Epithelial cell of esophagus (primary cell): ENCODE measurements at places on chromosomes 3 and 15.

DNA sequence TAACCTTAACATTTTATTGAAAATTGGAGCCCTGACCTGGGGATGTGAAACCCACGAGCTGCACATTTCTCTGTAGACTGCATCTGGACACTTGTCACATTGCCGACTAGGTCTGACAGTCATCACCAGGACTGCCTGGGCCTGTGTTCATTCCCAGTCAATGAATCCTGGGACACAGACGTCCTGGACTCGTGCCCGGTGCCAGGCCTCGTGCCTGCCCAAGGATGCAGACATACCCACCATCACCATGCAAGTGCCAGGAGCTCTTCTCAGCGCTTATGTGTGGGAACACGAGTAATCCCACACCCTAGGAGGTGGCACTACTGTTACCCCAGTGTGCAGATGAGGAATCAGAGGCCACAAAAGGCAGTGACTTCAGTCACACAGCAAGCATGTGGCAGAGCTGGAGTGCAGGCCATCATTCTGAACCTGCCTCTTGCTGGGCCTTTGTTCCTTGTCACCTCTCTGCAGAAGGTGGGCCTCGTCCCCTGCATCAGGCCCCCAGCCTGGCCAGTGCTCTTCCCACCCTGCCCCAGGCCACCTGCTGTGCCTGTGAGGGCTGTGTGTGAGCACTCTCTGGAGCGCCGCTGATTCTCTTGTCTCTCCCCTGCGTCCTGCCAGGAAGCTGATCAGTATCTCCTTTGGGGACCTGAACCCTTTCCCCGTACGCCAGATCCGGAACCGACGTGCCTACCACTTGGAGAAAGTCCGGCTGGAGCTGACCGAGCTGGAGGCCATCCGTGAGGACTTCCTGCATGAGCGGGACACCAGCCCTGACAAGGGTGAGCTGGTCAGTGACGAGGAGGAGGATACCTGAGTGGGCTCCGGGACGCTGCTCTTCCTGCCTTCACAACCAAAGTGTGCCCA, 58.5 kb downstream of the ADAMTS7 start:
- DNase-seq, result peak; percentile 12

DNA sequence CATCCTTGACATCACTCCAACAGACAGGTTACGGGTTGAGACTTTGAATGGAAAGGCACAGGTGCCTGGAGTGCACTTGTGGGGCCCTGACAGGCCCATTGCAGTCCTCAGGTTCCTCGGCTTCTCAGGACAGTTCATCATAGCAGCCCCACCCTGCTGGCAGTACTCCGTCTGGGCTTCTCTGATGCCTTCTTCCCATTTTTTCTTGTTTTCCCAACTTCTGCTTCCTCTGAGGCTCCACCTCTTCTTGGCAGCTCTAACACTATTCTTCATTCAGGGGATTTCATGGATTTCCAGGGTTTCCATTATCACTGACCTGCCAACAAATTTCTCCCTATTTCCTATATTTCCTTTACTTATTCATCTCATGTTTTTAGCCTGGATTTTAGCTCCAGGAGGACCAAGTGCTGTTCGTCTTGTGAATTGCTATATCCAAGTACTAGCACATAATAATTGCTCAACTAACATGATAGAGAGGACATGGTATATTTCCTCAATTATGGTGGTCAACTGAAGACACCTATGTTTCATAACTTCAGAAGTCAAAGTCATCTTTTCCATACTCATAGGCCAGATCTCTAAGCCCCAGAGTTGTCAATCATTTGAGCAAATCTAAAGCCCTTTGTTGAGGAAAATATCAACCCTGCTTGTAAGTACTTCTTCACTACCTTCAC, 16.2 kb downstream of the NCEH1 start:
- DNase-seq, result no peak

DNA sequence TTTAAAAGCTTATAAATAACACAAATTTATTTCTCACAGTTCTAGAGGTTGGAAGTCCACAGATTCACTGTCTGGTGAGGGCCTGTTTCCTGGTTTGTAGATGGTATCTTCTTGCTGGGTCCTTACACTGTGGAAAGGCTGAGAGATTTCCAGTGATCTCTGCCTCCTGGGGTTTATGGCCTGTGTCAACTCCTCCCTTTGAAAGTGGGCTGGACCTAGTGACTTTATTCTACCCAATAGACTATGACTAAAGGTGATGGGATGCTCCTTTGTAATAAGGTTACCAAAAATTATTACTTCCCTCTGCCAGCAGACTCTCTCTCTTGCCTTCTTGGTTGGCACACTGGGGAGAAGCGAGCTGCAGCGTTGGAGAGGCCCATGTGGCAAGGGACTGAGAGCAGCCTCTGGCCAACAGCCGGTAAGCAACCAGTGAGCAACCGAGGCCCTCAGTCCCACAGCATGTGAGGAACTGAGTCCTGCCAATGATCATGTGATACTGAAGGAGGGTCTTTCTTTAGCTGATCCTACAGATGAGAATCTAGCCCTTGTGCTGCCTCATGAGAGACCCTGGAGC, 14.0 kb upstream of the COPG1 start:
- DNase-seq, result no peak

DNA sequence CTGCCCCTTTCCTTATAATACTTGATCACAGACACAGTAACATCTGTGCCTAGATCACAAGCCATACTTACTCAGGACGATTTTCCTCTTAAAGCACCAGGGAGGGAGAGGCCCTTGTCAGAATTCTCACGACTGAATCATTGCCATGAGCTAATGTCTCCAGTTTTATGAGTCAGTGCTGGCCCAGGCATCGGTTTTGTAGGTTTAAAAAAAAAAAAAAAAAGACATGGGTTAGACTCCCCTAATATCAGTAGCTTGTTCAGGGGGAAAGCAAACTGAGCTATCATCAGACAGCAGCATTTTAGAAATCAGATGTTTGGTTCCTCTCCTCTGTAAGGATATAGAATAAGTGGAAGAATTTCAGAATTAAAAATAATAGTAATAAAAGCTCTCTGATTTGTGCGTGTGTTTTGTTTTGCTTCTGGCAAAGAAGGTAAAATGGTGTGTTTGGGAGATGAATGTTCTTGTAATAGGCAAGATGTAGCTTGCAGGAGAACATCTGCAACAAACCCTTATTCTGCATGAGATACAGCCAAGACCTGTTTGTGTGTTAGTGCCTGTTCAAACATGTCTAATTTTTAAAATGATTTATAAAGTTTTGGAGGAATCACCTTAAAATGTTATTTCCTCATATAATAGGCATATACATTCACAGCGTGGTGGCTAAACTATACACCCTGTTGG, 193.6 kb downstream of the TP63 start:
- peak; percentile 99 for DNase-seq

DNA sequence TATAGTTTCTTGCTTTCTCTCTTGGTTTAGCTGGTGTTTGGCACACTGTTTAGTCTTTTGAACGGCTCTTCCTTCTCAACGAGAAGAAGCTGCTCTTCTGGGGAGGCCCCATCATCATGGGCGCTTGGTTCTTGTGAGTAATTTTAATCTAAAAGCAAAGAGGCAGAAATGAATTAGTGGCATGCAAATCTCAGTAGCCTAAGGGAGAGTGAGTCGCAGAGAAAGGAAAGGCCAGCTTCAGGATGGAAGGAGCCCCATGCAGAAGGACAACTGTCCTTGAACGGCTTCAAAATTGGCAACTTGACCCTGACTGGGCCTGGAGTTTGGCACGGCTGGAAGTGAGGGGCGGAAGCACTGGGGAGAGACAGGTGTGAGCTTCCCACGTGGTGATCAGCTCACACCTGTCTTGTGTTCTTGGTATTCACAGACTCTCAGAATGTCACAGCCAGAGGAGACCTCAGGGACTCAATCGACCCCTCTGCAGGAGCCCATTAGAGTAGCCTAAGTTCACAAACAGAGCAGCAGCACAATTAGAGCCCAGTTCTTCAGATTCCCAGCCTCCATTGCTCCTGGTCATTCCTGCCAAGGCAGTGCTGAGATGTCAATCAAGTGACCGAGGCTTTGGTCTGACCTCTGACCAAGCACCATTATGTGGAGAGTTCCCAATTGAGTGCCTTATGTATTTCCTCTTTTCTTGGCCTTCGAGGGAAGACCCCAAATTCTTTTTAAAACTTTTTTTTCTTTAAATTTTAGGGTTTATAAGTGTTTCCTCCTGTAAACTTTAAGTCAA, 41.3 kb upstream of the ETV5 start:
- DNase-seq, result no peak

DNA sequence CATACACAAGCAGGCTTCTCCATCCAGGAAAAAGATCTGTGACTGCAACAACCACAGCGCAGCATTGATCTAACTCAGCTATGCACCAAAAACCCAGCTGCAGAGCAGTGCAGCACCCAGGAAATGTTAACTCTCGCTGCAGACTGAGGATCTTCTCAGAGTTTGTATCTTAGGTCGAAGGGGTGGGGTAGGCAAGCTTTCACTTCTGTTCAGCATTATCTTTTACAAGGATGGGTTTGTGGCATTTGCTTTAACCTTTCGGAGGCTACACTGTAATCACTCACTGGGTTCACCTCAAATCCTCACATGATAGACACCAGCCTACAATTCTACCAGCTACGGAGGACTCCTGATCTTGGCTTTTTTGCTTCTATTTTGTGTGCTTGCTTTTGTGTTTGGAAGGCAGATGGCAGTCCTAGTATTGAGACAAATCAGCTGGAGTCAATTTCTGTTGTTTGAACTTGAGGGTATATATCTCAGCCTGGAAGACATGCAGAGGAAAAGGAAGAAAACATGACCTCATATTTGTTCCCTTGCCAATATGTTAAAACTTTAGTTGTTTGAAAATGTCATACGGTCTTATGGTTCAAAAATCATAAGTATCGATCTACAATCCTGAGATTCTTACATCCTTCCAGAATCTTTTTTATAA, 25.2 kb downstream of the LRRK1 start:
- DNase-seq, result no peak

- peak; percentile 96 for DNase-seq
Measured at GRCh38 chr3:69203631-69204314, 81.4 kb upstream of the LMOD3 start.

GRCh38 chr15:51499379-51499976, 123.1 kb downstream of the DMXL2 start:
- DNase-seq, result peak; percentile 61

DNA sequence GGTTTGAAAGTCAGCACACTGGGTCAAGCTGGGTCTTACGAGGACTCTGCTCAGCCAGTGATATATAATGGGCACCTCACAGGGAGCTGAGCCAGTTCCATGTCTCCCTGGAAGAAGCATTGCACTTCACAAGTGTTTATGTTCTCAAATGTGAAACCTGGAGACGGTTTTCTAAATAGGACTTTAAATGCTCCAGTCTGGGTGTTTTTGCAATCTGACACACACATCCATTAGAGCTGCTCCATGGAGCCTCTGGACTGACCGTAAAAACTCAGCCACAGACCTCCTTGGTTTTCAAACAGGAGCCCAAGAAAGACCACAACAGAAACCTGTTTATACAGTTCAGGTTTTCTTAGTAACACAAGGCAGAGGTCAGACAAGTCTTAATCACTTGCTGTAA, 201.3 kb upstream of the LRIG1 start:
- no peak for DNase-seq

DNA sequence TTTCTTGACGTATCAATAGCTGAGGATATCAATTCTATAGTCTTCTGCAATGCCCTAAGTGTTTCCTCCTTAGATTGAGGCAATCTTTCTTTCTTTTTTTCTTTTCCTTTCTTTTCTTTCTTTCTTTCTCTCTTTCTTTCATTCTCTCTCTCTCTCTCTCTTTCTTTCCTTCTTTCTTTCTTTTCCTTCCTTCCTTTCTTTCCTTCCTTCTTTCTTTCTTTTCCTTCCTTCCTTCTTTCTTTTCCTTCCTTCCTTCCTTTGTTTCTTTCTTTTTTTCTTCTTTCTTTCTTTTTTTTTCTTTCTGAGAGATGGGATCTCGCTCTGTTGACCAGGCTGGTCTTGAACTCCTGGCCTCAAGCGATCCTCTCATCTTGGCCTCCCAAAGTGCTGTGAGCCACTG, 10.0 kb upstream of the DNAAF4 start:
- no peak for DNase-seq

DNA sequence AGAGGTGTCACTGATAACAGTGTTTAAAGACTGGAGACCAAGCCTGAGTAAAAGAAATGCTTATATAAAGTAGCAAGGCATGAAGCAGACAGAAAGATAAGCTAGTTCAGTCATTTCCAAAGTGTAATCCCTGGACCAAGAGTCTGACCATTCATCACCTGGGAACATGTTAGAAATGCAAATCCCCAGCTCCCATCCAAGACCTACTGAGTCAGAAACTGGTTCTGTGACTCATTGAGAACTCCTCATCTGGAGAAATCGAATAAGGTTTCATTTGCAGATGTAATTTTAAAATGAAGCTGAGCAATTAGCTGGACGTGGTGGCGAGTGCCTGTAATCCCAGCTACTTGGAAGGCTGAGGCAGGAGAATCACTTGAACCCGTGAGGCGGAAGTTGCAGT, 473.9 kb upstream of the UBE2E2 start:
- DNase-seq, result peak; percentile 95

DNA sequence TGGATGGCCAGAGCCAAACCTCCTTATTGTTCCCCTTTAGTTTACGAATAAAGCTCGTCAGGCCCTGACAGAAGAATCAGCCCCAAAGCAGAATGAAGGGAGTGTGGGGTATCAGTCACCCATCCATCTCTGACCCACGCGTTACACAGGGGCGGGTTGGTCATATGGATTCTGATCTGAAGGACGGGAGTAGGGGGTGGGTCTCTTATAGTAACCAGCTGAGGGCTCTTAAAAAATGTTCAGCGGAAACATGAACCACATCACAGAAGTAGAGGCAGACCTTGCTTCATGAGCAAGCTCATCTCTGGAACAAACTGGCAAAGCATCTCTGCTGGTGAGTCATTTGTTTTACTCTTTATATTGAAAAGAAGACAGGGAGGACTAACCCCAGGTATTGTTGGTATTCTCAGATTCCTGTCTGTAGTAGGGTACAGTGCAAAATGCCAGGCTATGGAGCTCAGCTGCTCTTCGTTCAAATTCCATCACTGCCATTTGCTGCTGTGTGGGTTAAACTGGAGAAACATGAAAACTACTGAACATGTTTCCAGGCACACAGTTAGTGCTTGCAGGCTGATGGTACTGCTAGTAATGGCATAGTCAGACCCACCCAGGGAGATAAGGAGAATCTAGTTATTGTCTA, at the start of gene CXCR6:
CXCR6 (plus strand) TSS at position 258 of the 640 bp plus-strand sequence. CDS start 3,018 bp downstream, outside the sequence.
- no peak for DNase-seq

DNA sequence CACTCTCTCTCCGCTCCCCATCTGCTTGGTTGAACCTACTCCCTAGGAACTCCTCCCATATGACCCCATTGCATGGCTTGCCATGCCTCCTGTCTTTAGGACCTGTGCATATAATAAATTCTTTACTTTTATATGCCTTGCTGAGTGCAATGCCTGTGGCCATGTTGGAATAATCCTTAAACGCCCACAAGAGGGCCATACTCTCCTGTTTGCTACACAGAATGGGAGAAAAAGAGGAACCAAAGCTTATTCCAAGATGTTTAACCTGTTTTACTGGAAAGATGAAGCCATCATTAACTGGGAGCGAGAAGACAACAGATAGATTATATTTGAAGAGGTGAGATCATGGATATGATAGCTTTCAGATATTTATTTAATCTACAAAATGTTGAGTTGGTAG, 1097.8 kb downstream of the NAALADL2 start:
- peak; percentile 41 for DNase-seq

GRCh38 chr3:73401059-73401458, 223.7 kb downstream of the PDZRN3 start:
- DNase-seq, result no peak
